ENCODE measurements at places on chromosomes 11 and 22. TPM values are rescaled to one million over a fixed set of nuclear protein-coding genes. Genes with fewer than 3 reads are reported as not detected.
A peak's percentile ranks its signal among the peaks of the same experiment; 100 is the strongest.

DNA sequence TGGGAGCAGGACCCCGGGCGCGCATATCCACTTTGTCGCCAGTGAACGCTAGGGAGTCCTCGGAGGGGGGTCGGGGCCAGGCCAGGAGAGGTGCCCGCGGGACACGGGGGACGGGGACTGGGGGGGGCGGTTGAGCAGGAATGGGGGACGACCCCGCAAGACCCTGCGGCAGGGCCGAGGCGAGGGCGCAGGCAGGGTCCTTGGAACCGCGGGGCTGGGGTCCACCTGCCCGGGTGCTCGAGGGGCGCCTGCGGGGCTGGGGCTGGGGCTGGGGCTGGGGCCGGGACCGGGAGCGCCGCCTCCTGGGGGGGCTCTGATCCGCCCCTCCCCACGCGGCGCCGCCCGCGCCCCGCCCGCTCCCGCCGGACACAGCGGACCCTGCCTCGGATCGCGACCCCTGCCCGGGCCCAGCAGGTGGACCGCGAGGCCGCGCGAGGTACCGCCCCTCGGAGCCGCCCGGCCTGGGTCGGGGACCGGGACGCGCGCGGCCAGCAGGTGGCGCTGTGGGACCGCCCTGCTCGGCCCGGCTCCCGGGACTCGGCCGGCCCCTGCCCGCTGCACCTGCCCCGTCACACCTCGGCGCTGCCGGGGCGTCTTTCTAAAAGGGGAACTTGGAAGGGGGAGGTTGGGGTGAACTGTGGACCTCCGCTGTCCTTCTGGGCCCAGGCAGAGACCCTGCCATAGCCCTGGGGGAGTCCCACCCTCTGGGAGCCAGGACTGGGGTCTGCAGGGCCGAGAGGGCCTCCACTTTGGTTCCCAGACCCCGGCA, 11.0 kb downstream of the CRELD2 start:
- peak; percentile 69 for ATAC-seq

DNA sequence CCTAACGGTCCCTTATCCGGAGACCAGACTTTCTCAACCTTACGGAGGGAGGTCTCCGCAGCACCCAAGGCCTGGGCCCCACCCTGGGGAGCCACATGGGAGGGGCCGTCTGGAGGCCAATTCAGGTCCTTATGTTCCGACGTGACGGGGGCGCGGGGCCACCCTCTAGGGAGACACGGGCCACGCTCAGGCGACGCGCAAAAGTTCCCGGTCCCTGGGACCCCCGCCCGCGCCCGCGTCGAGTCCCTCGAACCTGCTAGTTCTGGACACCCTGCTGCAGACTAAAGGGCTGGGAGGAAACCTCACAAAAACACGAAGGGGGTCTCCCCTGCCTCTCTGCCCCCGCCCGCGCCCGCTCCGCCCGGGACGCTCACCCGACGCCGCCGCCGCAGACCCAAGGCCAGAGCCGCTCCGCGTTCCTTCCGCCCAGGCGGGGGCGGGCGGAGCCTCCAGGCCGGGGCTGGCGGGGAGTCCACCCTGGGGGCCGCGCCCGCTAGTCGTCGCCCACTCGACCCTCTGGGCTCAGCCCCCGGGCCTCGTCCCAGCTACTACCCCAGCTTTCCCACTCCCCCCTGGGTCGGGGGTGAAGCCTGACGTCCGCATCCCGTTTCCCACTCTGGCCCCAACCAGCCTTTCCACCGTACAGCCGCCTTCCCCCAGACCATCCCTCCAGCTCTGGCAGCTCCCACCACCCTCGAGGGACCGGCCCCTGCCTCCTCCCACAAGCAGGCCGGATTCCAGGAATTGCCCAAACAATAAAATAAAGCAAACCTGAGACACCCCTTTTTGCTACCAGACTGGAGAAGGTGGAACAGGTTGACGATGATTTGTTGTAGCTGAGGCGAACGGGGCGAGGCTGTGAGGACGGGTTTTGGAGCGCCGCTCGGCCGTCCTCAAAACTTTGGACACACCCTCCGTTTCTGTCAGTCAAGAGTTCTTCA, 2.7 kb downstream of the RNH1 start:
- no peak for ATAC-seq

- ATAC-seq, result peak; percentile 95
These were observed 85.4 kb downstream of the MTNR1B start for GRCh38 chr11:93054881-93055280.

DNA sequence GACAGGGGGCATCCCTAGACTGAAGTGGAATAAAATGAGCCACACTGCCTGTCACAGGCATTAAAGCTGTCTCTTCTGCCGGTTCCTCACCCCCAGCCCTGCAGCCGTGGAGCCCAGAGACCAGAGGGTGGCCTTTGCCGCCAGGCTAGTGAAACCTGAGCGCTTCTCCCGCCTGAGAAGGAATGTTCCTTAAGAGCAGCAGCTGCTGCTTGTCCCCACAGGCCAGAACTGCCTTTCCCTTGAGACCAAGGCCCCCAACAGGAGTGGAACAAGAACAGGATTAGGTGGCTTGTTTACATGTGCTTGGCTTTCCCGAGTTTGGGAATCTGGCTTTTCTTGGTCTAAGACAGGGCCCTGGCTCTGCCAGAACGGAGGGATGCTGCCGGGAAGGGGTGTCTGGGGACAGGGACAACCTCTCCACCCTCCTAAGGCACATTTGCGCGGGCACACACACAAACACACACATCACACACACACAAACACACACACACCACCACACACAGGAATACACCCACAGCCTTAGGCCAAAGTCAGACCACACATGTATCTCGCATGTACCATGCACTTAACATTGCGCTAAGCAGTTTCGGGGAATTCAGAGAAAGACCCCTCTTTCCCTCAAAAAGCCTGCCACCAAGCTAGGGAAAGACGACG, 91.8 kb downstream of the FEZ1 start:
- no peak for ATAC-seq

DNA sequence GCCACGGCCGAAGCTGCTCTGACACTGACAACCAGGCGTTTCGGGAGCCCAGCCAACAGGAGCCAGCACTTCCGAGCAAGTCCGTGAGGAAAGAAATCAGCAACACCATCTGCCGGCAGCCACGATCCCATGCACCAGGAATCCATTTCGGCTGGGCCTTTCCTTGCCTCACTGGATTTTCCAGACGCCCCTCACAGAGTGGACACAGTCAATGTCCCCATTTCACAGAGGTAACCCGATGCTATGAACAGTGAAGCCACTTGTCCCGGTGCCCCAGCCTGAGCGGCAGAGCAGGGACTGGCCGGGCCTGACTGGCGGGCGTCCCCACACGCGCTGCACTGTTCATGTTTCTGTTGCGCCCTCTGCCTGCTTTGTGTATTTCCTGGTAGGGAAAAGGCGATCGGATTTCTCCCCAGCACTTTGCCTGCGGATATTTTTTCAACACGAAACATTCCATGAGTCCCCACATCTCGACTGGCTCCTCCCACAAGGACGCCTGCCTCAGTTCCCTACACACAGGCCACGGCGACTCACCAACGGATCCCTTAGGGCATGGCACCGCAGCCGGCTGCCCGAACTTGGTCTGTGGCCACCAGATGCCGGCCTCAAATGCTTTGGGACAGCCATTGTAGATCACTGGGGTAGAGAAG, 55.3 kb downstream of the TRMU start:
- no peak for ATAC-seq

Gene ENTHD1
- 1.2 TPM for total RNA-seq

GRCh38 chr22:41800348-41801146, at the start of gene CCDC134:
Gene CCDC134, plus strand, starts transcription at chr22:41800679. Its CDS starts 8,212 bp downstream, at chr22:41808891.
- ATAC-seq, result peak; percentile 97

DNA sequence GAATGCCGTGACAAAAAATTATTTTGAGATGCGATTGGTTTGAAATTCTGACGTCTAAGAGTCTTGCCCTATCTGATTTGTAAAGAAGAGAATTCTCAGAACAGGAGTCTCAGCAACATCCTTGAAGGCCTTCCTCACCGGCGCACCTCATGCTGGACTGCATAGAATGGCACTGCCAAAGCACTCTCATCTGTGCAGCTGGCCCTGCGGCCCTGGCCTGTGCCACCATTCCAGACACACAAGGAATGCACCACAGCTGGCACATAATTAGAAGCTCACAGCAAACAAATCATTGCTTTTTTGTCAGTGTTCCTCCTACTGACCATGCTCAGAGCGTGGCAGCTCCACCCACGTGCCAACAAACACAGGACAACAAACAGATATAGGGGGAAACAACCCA, 166.0 kb downstream of the KIRREL3 start:
- ATAC-seq, result no peak

- ATAC-seq, result no peak
These were observed 1.9 kb downstream of the KCNQ1OT1 start for GRCh38 chr11:2697866-2698265.

DNA sequence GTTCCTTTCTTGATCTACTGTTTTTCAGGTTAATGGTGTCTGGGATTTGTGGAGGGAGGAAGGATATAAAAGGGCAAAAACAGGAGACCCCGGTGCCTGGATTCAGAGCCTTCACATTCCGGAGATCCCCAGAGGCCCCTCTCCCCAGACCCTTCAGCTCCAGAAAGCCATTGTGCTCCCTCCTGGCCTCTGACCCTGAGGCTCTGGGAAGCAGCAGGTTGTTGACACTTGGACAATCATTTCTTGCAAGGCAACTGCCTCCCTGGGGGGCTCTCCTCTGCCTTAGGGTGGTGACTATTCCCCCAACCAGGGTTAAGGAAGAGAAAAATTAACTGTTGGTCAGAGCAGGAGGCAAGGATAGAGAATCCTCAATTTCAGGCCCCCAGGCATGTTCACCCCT, 86.9 kb upstream of the NNMT start:
- no peak for ATAC-seq

- no peak for ATAC-seq
These were observed 9.4 kb upstream of the IGF2 start for GRCh38 chr11:2148595-2148994.

GRCh38 chr11:18173225-18173866, 709 bp downstream of the MRGPRX4 start:
- ATAC-seq, result no peak

GRCh38 chr11:88552379-88553062, 215.0 kb upstream of the CTSC start:
- ATAC-seq, result peak; percentile 78

Gene OR2AG1
- not detected for total RNA-seq

- ATAC-seq, result no peak
These were observed 2.0 kb downstream of the LRRC32 start for GRCh38 chr11:76668362-76669155.

GRCh38 chr11:67437082-67437808, at the start of gene PTPRCAP:
Gene PTPRCAP, minus strand, starts transcription at chr11:67437682. Its CDS starts 63 bp downstream, at chr11:67437619.
- peak; percentile 9 for ATAC-seq

Gene PDGFD
- not detected for total RNA-seq

Gene CSF2RB
- 4.8 TPM for total RNA-seq

DNA sequence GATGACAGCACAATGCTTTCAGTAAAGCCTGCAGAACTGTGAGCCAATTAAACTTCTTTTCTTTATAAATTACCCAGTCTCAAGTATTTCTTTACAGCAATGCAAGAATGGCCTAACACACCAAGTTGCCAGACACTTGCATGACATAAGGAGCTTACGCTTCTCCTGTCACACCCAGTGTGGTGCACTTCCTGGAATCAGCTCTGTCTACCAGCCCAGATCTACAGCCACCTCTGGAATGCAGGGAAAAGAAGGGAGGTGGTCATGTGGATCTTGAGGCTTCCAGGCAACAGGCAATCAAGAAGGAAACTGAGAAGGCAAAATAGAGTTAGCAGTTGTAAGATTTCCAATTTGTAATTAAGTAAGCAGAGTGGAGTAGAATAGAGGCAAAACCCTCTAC, 37.4 kb upstream of the SESN3 start:
- ATAC-seq, result no peak

Gene DEUP1
- total RNA-seq, result not detected

DNA sequence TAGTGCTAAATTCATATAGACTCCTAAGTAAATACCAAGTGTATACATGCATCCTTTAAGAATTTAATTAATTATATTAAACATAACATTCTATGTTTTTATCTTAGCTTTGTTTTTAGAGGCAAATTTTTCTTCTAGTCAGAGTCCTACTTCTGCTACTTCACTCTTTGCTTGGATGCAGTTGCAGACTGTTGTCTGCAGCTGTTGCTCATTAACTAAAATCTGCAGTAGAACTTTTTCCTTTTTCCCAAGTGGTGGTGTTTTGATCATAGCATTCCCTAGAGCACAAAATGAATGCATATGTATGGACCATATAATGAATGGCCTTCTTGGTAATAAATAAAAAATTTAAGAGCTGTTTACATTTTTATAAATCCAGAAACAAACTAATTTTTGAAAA, 198.3 kb downstream of the CASP12 start:
- ATAC-seq, result no peak

Gene PHLDB1
- total RNA-seq, result 4.7 TPM
